ENCODE measurements at places on chromosomes 1 and 21. TPM values are rescaled to one million over a fixed set of nuclear protein-coding genes. Genes with fewer than 3 reads are reported as not detected.

PROK1 gene
- total RNA-seq, result not detected

DNA sequence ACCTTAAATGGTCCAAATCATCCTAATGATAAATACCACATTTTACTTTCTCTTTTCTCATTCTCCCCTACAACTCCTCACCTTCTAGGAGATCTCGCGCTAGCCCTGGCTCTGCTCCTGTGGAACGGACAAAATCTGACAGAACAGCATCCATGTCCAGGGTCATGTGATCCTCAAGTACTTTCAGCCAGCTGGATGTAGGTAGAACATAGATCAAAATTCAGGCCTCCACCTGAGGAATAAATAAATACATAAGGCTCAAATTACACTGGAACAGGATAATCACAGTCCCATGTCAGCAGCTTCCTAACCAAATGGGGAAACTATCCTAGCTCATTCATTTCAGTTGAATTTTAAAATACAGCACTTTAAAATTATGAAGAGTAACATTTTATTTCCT lies 33.2 kb downstream of the OTUD7B start:
- no peak for DNase-seq

- no peak for DNase-seq
Observed at GRCh38 chr21:8994640-8995511, 1526.5 kb upstream of the TPTE start.

- no peak for DNase-seq
Observed at GRCh38 chr1:86472152-86472551, 3.4 kb downstream of the CLCA1 start.

DNA sequence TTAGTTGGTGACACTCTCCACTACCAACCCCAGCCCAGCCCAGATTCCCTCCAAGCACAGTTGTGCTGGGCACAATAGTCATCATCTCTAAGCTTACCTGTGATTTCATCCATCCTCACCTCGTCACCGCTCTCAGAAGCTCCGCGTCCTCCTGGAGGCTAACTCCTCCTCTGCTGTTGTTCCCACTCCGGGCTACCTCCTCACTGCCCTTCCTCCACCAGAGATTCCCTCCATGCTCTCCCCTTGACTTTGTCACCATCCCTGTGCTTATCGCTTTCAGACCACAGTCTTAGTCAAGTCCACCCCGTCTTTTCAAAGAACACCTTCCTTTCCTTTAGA lies 47.0 kb upstream of the KIF26B start:
- no peak for DNase-seq

DNA sequence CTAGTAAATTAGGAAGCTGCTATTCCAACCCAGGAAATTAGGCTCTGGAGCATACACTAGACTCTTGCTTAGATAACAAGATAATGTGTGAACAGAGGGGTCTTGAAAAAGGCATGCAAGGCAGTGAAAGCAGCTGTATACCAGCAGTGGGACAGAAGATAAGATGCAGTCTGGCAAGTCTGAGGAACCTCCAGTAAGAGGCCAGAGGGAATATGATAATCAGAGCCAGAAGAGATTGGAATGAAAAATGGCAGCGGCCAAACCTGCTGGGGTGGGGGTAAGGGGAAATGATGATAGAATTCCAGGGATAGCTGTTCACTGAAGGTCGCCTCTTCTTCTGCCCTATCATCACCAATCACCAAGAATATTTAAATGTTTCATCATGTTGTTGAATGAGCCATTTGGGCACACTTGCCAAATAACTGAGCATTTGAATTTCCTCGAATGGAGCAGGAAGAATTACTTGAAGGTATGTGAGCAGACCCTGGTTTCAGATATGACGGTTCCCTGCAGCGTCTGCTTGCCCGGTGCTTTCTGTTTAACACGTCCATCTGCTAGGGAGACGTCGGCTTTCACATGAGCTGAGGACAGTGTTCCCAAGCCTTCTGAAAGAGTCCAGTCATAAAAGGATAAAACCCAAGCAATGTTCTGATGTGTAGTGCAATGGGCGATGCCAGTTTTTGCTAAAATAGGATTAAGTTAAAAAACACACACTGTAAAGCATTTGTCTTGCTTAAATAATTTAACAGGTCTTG lies 173.3 kb downstream of the RWDD3 start:
- DNase-seq, result no peak

DNA sequence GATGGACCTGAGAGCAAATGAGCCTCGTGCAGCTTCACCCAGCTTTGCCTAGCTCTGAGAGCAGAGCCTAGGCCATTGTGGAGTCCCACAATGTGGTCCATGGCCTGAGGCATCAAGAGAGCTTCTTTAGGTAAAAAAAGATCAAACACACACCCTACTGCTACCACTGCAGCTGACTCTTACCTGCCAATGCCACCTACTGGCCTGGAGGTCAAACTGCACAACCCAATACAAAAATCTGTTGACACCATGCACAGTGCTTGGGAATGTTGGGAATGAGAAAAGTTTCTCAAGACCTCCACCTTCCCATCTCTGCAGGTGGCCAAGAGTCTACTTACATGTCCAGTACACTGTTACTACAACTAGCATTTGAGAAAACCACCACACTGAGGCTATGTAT lies 60.6 kb downstream of the UCHL5 start:
- no peak for DNase-seq

- no peak for DNase-seq
Observed at GRCh38 chr1:224333309-224333926, 3.4 kb upstream of the NVL start.

GRCh38 chr1:159015440-159015909 lies 5.8 kb downstream of the IFI16 start:
- no peak for DNase-seq

Measured in liver (tissue), 10 donors.